Liver (tissue), 10 donors: ENCODE measurements at places on chromosomes 11 and 22.

- DNase-seq, result no peak
These were observed 7.0 kb downstream of the PDXP start for GRCh38 chr22:37665487-37665886.

DNA sequence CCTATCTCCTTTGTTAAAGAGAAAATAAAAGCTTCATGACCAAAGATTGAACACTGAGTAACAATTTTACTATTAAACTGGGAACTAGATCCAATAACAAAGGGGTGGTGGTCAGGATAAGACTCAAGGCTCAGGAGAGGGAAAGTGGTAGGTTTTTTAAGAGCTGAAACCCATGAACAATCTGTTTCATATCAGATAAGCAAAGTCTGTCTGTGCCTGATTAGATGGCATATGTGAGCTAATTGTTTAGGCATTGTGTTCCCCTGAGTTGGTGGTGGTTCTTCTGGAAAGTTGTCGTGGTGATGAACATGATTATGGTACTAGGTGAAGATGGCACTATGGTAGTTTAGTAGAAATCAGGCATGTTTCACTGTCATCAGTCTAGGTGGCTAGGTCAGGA, 24.4 kb downstream of the USP47 start:
- no peak for DNase-seq

DNA sequence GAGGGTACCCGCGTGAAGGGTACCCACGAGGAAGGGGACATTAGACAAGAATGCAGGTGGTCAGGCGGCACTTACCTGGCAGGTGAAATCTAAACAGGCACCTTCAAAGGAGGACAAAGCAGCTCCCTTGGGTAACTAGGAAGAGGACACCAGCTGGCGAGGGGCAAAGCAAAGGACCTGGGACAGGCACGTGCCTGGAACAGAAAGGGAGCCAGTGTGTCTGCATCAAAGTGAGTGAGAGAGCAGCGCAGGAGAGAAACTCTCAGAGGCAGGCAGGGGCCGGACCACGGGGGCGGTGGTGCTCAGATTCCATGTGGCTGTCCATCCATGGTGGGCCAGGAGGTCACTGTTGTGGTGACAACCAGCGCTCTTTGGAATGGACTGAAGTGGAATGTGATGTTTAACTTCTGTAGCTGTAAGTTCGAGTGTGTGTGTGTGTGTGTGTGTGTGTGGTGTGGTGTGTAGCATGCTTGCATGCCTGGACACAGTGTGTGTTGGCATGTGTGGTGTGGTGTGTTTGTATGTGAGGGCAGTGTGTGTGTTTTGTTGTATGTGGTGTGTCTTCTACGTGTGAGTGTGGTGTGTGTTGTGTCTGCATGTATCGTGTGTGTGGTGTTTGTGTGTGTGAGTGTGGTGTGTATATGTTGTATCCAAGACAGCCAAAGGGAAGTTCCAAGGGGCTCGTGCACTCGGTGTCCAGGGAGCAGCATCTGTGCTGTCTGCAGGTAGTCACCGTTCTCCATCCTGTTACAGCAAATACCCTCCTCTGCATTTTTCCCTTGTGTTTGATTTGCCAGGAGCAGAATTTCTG, 86.4 kb downstream of the CDKN1C start:
- DNase-seq, result no peak

- no peak for DNase-seq
These were observed 38.4 kb downstream of the FDX1 start for GRCh38 chr11:110468121-110468520.

- no peak for DNase-seq
These were observed 39.1 kb downstream of the MACROD1 start for GRCh38 chr11:64126796-64127195.

DNA sequence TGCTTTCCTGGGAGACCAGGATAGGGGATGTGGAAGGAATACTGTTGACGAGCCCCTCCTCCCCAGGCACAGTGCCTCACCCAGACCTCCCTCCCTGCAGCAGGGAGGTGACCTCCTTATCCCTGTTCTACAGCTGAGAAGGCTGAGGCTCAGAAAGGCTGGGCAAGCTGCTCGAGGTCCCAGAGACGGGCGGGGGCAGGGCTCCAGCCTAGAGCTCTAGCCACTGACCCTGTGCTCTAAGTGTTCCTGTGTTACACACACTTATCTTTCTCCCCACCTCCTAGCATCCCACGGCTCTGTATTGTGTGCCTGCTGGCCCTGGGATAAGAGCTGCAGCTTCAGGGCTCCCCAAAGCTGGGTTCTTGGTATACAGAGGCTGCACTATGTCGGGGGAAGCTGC, 7.9 kb downstream of the CCDC134 start:
- DNase-seq, result peak; percentile 75

GRCh38 chr22:27537501-27537900, 264.1 kb downstream of the MN1 start:
- DNase-seq, result no peak

DNA sequence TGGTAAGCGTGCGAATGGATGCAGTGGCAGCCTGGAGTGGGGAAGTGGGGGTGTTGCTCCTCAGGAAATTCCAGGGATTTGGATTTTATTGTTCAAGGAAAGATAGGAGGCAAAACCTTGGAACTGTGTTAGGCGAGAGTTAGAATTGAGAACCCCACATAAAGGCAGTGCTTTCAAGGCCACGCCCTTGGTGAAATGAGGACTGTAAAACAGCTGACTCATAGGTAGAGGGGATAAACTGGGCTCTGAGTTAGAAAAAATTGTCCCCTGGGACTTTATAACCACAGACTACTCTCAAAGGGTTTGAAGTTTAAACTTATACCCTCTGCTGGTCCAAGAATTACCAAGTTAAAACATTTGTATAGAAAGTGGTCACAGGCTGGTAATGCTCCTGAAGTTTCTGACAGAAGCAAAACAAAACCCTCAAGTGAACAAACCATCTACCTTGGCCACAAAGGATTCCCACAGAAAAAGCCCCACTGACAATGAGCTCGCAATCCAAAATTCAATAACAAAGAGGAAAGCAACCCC, 250.3 kb upstream of the TBCEL start:
- no peak for DNase-seq

GRCh38 chr11:27024865-27025264, 15.8 kb upstream of the BBOX1 start:
- no peak for DNase-seq

DNA sequence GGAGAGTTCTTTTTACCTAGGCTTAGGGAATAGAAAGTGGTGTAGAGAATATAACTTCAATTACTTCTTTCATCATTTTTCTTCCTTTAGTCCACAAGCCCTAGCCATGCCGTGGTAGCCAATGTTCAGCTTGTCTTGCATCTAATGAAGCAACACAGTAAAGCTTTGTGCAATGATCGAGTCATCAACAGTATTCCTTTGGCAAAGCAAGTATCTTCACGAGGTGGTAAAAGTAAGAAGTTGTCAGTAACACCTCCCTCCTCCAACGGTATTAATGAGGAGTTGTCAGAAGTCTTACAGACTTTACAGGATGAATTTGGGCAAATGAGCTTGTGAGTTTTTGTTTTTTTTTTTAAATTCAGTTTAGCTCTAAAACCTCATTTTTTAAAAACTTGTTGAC, 37.4 kb downstream of the CEP57 start:
- no peak for DNase-seq

GRCh38 chr11:8989453-8989852, 14.3 kb downstream of the NRIP3 start:
- DNase-seq, result no peak

GRCh38 chr11:75873417-75874221, 58.6 kb downstream of the UVRAG start:
- no peak for DNase-seq

DNA sequence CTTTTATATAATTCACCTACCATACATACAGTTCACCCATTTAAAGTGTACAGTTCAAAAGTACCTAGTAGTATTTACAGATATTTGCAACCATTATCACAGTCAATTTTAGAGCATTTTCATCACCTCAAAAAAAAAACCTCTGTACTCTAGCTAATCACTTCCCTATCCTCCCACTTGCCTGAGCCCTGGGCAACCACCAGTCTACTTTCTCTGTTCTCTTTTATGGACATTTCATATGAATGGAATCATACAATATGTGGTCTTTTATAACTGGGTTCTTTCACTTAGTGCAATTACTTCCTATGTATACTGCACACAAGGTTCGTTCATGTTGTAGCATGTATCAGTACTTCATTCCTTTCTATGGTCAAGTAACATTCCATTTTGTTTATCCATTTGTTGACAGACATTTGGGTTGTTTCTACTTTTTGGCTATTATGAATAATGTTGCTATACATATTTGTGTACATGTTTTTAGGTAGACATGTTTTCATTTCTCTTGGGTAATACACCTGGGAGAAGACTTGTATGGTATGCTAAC, 17.8 kb upstream of the NEU3 start:
- no peak for DNase-seq

GRCh38 chr11:47007579-47007978, 71.0 kb downstream of the CSTPP1 start:
- DNase-seq, result no peak

GRCh38 chr11:132631989-132632388, 900.3 kb downstream of the OPCML start:
- DNase-seq, result no peak

- DNase-seq, result no peak
These were observed 6.6 kb downstream of the TRIM34 start for GRCh38 chr11:5631417-5631816.

GRCh38 chr11:95764267-95764898, 25.2 kb downstream of the FAM76B start:
- no peak for DNase-seq

- DNase-seq, result no peak
These were observed 5.5 kb downstream of the PYGM start for GRCh38 chr11:64754124-64754918.

DNA sequence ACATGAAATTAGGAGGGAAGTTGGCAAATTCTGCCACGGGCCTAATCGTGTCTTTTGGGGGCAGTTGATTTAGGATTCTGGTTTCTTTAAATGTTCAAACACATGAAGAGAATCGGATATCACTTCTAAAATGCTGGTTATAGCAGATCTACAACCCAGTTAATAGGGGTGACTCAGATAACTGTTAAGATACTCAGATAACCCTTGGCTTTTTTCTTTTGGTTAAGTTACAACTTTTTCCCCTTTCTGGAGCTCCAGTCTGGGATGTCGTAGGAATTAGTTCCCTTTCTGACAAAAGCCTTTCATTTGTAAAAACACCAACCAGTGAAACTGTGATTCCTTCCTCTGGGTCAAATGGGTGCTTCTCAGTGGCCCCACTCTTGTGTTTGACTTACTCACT, 976 bp downstream of the DEPDC7 start:
- no peak for DNase-seq

GRCh38 chr11:18974192-18974591, 35.0 kb upstream of the MRGPRX1 start:
- DNase-seq, result no peak

DNA sequence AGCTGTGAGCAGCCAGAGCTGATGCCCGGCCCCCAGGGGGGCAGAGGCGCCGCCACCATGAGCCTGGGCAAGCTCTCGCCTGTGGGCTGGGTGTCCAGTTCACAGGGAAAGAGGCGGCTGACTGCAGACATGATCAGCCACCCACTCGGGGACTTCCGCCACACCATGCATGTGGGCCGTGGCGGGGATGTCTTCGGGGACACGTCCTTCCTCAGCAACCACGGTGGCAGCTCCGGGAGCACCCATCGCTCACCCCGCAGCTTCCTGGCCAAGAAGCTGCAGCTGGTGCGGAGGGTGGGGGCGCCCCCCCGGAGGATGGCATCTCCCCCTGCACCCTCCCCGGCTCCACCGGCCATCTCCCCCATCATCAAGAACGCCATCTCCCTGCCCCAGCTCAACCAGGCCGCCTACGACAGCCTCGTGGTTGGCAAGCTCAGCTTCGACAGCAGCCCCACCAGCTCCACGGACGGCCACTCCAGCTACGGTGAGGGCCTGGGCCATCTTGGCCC, 6.1 kb downstream of the CDC42EP1 start:
- DNase-seq, result no peak

- DNase-seq, result no peak
These were observed 304.1 kb upstream of the PITPNB start for GRCh38 chr22:28222976-28223745.

- DNase-seq, result no peak
These were observed 707 bp upstream of the CD151 start for GRCh38 chr11:831961-832528.

DNA sequence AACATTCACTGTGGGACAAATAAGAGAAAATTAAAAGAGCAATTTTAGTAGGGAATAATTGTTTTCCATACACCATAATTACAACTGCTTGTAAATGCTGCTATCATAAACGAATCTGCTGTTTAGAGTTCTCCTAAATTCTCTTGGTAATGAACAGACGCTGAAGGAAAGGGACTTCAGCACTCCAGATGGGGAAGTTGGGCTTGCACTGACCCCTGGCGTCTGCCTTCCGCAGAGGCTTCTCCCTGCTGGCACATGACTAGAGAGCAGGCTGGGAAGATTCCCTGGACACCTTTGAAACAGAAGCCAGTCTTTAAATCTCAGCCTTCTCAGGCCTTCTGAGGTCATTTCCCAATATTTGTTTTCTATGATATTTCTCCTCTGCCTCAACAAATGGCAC, 84.1 kb downstream of the NXPE2 start:
- peak; percentile 43 for DNase-seq

- no peak for DNase-seq
These were observed 427.5 kb upstream of the CCDC90B start for GRCh38 chr11:83713708-83714107.

GRCh38 chr22:27394806-27395404, 406.7 kb downstream of the MN1 start:
- DNase-seq, result no peak

DNA sequence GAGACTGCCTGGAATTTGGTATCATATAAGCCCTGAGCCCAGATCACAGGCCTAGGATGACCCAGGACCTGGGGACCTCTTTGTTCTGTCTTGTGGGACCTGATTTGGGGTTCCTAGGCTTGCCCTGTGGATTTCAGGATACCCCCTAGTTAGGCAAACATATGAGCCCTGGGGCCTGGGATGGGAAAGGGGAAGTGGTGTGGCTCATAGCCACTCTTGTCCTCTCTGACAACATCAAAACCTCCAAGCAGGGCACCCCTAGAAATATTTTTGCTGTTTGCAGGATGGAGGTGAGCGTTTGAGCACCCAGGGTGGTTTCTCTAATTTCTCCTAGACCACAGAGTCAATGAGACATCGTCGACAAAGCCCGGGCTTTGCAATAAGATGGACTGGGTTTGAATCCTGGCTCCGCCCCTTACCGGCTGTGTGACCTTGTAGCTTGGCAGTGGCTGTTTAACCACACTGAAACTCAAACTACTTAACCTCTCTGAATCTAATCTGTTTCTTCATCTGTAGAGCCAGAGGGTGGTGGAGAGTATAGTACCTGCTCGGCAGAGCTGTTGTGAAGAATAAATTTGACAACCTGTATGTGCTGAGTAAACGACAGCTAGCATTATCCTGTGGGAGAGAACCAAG, 5.3 kb upstream of the LRRC10B start:
- DNase-seq, result no peak
